ENCODE measurements at places on chromosomes 7 and 10.
A peak's percentile ranks its signal among the peaks of the same experiment; 100 is the strongest.

DNA sequence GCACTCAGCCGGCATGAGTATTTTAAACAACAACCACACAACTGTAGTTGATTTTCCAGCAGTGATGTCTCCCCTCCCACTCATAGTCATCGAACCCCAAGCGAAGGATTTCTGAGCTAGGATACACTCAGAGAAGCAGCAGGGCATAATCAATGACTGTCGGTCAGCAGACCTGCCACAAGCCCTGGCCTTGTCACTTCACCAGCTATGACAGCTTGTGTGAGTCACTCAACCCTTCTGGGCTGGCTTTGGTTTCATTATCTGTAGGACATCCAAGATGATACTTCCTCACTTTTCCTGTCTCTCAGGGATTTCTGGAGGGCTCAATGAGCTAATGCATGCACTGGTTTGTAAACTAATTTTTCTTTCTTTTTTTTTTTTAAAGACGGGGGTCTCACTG, 22.0 kb upstream of the UBE3C start:
- DNase-seq, result no peak

DNA sequence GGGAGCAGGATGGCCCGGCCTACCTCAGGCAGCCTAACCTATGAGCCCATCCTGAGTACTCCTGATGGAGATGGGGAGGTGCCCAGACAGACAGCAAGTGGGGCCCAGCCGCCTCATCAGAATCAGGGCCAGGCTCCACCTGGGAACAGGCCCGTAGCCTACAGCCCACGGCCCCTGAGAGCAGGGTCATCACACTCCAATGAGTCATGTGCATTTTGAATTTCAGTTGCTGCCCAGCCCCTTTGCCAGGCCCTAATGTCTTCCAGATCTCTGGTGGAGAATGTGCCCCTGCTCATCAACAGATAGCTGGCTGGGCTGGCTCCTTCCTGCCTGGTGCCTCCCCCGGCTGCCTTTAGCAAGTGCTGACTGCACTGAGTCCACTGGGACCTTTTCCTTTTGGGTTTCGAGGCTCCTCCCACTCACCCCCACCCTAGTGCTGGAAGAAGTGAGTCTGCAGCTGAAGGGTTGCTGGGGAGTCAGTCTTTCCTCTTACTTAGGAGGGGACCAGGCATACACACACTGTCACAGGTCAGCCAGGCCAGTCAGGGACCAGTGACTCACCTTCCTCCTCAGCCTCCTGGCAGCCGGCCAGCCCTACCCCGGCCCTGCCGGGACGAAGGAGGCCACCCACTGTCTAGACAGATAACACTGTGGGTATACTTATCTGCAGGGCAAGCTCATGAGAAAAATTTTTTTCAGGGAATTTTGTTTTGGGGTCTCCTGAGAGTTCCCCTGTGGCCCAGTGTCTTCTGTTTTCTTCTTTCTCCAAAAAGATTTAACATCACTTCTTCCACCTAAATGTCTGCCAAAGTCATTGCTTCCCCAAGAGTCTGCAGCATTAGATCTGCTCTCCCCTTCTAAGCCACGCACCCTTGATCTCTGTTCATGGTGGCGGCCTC, 9.1 kb upstream of the ASIC3 start:
- peak; percentile 80 for DNase-seq

DNA sequence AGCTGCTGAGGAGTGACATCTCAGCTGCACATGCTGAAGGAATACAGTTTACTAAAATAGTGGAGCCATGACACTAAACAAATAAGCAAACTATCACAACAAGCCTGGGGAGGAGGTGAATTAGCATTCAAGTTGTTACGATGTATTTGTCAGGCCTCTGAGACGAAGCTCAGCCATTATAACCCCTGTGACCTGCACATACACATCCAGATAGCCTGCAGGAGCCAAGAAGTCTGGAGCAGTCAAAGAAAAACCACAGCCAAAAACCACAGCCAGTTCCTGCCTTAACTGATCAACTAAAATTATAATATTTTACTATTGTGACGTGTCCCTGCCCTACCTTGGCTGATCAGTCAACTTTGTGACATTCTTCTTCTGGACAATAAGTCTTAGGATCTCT, 68.6 kb downstream of the NSUN6 start:
- DNase-seq, result peak; percentile 3

DNA sequence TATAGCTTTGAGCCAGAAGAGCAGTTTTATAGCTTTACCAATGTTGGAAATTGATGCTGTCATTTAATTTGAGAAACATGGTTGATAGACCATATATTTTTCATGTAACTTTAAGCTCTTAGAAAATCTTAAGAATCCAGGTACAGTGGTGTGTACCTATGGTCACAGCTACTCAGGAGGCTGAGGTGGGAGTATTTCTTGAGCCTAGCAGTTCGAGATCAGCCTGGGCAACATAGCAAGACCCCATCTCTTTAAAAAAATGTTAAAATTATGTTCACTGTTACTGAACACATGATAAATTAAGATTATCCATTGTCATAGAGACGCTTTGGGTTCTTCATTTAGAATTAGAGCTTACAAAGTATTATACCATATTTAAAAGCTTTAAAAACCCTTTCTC, 18.2 kb downstream of the REEP3 start:
- DNase-seq, result no peak

DNA sequence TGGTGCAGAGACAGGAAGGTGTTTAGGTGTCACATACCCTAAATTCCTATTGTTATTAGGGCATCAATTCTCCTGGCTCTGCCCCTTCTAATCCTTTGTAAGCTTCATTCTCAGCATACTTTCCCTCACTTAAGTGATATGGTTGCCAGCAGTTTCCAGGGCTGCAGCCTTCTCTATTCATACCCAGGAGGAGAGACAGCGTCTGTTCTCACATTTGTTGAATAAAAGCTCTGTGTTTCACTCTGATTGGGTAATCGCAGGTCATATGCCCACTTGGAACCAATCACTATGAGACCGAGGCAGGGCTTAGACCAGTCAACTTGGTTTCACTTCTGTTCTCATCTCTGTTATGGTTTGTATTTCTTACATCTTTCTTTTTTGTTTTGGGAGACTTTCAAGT, 109.6 kb upstream of the MTPN start:
- peak; percentile 86 for DNase-seq

DNA sequence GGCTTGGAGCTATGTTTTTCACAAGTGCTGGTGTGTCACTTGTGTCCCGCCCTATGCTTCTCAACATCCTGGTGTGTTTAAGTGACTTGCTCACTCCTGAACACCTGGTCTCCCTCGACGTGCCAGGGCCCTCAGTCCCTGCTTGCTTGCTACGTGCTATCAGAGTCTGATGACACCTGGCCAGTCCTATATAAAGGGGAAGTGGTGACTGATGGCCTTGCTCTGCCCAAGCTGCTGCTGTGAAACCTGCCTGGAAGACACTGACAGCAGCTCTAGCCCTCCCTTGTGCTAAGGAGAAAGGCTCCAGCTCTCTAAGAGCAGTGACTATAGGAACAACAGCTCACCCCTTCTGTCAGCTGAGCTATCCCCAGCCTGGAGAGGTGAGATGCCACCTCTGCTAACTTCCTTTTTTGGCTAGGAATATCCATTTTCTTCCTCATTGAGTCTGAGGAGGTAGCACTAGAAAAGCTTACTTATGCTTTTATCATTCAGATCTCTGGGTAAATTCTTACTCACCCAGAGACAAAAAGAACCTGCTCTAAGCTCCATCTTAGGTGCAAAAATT, 77.2 kb upstream of the PLXNA4 start:
- no peak for DNase-seq

DNA sequence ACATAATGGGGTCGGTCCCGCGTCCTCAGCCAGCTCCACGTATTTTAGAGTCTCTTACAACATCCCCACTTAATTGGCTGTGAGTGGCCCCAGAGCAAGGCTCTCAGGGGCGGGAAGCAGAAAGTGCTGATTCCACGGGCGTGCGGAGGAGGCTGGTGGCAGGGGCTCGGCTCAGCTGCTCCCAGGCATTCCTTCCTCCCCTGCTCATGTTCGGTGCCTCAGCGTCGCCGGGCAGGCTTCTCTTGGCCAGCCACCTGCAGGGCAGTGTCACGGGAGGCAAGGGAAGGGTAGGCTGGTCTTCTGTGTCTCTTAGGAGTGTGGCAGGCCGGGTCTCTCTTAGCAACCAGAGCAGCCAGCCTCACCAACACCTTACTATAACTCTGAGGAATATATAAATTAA, 33.8 kb downstream of the IL15RA start:
- DNase-seq, result no peak

GRCh38 chr10:26837139-26837538, 23.6 kb downstream of the ABI1 start:
- DNase-seq, result no peak

- DNase-seq, result peak; percentile 33
These were observed 227.4 kb upstream of the KAT6B start for GRCh38 chr10:74598891-74599566.

- DNase-seq, result no peak
These were observed 32.7 kb upstream of the NRCAM start for GRCh38 chr7:108488768-108489538.

GRCh38 chr7:80640846-80641245, 2.4 kb downstream of the CD36 start:
- no peak for DNase-seq

DNA sequence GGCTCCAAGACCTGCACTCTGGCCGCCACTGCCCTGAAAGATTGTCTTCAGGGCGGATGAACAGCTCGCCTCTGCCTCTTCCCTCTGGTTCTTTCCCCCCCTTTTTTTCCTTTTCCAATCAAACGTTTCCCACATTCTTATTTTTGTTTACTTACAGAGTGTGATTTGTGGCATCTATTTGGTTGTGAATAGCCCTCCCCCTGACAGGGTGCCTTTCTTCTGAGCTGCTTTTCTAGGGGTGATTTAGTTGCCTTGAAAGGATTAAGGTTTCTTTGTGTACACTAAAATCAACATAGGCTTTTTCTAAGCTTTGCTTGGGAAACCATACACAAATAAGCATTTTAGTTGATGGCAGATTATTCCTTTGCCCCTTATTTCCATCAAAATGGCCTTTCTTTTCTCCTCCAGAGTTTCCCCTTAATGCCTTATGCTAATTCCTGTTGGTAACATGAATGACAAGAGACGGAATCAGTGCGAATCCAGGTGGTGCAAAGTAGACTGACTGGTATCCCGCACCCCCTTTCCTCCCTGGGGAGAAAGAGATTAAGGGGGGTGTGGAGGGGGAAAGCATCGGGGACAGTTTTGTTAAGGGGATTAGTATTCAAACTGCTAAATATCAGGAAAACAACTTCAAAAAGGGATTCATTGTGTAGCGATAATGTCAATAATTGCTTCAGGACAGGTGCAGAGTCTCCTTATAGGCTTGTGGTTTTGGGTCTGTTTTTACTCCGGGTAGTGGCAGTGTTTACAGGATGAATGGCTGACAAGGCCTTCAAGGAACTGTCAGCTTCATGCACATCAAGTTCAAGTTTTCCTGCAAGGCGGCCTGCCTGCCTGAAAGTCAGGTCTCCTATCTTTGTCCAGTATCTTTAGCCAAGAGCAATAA, 431.6 kb upstream of the GALNT17 start:
- DNase-seq, result no peak
